ENCODE measurements at places on chromosomes 1 and 21.
A peak's percentile ranks its signal among the peaks of the same experiment; 100 is the strongest.

DNA sequence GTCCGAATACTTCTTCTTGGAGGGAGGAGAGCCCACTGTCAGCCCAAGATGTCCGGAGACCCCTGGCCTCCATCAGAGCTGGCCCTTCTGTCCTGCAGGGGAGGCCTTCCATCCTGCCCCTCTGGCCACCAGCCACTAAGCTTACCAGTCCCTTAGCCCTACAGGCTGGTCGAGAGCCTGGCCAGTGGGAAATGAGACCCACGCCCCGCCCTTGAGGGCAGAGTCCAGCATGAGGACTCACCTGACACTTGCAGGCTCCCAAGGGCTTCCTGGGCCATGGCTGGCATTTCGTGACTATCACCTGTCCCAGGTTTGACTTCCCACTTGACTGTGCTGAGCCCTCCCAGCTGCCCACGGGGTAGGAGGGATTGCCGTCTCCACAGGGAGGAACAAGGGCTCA is 361.8 kb upstream of the VAMP3 start:
- peak; percentile 26 for DNase-seq

DNA sequence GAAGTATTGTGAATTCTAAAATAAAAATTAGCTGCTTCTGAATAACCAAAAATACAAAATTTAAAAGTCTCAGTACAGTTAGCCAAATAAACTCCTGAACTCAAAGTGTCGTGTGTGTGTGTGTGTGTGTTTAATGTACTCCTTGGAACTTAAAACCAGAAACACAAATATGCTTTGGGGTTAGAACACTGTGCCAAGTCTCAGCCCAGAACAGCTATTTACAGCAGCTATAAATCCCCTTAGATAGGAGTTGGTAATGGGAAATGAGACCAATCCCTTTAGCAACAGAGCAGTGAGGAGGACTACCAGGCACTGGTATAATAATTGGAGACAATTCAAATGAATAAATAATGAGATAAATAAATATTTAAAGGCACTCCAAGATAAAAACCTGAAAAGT is 83.1 kb downstream of the PATJ start:
- DNase-seq: no peak

- no peak for DNase-seq
These were observed 132.1 kb downstream of the RPS6KC1 start for GRCh38 chr1:213183036-213183672.

DNA sequence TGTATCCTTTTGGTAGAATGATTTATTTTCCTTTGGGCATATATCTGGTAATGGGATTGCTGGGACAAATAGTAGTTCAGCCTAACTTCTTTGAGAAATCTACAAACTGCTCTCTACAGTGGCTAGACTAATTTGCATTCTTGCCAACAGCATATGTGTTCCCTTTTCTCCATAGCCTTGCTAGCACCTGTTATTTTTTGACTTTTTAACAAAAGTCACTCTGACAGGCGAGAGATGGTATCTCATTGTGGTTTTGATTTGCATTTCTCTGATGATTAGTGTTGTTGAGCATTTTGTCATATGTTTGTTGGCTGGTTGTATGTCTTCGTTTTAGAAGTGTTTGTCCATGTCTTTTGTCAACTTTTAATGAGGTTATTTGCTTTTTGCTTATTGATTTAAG is 99.8 kb downstream of the UCK2 start:
- no peak for DNase-seq

DNA sequence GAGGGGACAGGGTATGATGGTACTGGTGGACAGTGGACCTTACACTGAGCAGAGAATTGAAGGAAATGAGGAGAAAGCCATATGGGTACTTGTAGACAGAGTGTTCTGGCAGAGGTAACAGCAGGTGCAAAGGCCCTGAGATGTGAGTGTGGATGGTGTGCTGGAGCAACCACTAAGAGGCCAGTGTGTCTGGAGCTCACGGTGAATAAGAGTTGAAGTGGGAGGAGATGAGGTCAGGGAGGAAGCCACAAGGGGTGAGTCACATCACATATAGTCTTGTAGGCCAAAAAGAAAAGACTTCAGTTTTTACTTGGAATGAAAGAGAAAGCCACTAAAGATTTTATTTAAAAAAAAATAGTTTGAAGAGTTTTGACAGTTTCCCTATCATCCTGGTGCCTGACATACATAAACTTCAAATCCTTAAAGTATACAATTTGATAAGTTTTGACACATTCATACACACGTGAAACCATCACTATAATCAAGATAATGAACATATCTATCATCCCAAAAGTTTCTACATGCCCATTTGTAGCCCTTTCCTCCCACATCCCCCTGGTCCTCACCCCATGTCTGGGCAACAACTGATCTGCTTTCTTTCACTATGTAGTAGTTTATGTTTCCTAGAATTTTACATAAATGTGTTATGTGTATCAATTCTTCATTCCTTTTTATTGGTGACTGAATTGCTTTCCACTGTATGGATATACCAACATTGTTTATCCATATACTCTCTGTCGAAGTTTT is 148.4 kb downstream of the GPATCH2 start:
- DNase-seq: no peak

- no peak for DNase-seq
These were observed 35.1 kb upstream of the IFNGR2 start for GRCh38 chr21:33368124-33368523.

- no peak for DNase-seq
These were observed 39.5 kb downstream of the ACOT7 start for GRCh38 chr1:6353955-6354658.

- no peak for DNase-seq
These were observed 237.5 kb upstream of the ESRRG start for GRCh38 chr1:216960716-216961115.

DNA sequence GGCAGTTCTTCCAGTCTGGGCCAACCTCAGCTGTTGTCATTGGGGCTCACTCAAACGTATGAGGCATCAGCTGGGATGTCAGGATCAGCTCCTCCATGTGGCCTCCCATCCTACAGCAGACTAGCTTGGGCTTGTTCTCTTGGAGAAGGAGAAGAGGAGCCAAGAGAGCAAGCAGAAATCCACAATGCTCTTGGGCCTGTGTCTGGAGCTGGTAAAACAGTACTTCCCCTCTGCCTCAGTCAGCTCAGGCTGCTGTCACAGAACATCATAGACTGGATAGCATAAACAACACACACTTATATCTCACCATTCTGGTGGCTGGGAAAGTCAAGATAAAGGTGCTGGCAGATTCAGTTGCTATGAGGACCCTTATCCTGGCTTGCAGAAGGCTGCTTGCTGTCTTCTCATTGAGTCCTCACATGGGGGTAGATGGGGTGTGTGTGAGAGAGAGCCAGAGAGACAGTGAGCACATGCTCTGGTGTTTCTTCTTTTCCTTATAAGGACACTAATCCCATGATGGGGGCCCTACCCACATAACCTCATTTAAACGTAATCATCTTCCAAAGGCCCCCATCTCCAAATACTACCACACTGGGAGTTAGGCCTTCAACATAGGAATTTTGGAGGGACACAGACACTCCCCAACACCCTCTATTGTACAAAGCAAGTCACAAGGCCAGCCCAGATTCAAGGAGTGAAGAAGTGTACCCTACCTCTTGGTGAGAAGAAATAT is 16.3 kb upstream of the DNAJC6 start:
- DNase-seq: no peak

- no peak for DNase-seq
These were observed 41.8 kb downstream of the GATAD2B start for GRCh38 chr1:153880962-153881361.
